ENCODE measurements at places on chromosomes 4 and X.

- DNase-seq, result no peak
Observed at GRCh38 chr4:124590480-124590879, 122.1 kb downstream of the ANKRD50 start.

- DNase-seq, result no peak
Observed at GRCh38 chr4:169906104-169906503, 120.1 kb downstream of the MFAP3L start.

- DNase-seq, result no peak
Observed at GRCh38 chrX:70998411-70999027, 67.6 kb upstream of the SLC7A3 start.

DNA sequence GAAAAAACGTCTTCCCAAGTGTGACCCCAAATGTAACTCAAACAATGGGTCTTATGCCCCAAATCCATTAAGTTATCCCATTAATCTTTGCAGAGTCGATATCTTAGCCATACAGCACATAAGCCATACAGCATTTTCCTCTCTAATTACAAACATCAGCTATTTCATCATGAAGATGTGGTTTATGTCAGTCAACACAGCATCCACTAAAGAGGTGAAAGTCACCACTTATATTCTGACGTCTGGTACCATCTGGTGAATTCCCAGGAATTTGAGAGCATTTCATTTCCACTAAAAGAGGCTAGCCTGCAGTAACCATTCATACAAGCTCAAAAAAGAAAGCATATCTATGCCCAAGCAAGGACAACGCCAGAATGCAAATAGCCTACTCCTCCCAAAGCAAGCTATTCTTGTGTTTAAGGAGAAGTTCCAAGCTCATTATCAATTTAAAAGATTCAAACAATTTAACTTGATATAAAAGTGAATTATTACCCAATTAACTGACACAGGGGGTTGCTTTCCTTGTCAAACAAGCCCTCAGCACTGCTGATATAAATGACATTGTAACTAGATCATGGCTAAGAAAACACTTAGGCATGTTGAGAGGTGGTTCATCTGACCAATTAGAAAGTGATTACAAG lies 203.3 kb downstream of the ANTXR2 start:
- no peak for DNase-seq

GRCh38 chrX:132855780-132856341 lies 102.6 kb downstream of the HS6ST2 start:
- DNase-seq, result no peak

DNA sequence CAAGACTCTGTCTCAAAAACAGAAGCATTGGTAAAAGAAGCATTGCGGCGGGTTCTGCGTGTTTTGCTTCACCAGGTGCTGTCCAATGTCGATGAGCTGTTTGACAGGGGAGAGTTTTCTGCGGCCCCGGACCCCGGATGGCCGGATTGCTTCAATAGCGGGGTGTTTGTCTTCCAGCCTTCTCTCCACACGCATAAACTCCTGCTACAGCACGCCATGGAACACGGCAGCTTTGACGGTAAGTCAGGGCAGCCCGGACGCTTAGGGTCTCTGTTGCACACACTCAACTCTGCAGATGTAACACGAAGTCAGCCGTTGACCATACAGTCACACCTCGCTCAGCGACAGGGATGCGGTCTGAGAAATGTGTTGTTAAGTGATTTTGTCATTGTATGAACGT lies 26.2 kb downstream of the GYG2 start:
- DNase-seq, result no peak

GRCh38 chr4:62003695-62004094 lies 803.6 kb downstream of the ADGRL3 start:
- no peak for DNase-seq

DNA sequence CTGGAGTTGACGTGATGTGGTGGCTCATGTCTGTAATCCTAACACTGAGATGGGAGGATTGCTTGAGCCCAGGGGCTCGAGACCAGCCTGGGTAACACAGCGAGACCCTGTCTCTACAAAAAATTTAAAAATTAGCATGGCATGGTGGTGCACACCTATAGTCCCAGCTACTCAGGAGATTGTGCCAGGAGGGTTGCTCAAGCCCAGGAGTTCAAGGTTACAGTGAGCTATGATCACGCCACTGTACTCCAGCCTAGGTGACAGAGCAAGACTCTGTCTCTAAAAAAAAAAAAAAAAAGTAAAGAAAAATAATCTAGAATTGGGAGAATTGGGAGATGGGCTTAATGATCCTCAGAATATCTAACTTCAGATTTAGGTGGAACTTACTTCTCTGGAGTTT lies 51.1 kb downstream of the MSN start:
- no peak for DNase-seq

DNA sequence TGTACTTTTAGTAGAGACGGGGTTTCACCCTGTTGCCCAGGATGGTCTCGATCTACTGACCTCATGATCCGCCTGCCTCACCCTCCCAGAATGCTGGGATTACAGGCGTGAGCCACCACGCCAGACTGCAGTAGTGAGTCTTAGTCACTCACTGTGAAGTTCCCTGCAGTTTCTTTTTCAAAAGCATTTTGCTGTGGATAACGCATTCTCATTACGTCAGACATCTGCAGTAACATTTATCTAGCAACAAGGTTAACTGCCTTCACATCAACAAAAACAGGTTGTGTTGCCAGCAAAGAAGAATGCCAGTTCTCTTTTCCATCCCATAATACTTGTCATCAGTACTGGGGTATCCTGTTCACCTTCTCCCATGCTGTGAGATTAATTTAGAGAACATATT lies 164.6 kb downstream of the DHRSX start:
- DNase-seq, result no peak

DNA sequence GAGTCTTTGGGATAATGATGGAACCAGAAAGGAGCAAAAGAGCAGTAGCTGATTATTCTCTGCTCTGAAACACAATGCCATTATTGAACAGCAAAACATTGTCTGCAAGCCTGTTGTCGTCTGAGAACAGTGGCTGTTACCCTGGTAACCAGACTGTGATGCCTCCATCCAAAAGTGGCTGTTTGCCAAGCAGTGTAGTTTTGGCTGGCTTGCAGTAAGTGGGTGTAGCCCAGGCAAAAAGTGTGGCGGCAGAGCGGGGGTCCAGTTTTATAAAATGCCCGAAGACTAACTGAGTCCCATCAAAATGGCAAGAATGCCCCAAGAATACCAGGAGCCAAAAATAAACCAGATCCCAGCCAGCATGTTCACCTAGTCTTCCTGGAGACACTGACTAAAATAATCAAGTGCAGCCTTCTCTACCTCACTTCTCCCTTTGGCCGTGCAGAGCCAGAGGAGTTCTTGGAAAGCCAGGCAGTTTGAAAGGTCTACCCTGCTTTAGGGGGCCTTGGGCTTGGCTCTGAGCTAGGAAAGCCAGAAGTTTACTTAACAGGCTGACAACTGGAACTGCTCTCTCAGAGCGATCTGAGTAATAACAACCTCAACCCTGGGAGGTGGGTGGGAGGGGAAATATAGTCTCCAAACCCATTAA lies 2.6 kb downstream of the PLP1 start:
- no peak for DNase-seq

GRCh38 chr4:152126238-152126637 lies 365.4 kb upstream of the GATB start:
- no peak for DNase-seq

DNA sequence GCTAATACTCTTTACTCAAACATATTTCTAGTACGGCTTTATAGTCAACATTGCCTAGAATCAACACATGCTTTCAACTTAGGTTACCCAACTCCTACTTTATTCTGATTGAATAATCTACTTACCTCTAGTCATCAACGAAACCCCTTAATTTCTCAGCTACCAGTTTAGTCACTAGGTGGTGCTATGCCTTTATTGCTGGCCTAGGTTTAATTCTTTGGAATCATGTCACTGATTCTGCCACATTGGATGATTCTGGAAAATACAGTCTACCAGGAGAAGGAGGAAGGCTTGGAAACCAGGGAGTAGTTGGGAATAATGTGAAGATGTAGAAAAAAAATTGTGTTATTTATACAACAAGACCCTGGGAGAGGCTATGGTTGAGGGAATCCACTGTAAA lies 167.7 kb downstream of the DCAF12L2 start:
- no peak for DNase-seq

- DNase-seq, result no peak
Observed at GRCh38 chr4:17528551-17529165, 13.7 kb downstream of the CLRN2 start.

- peak; percentile 83 for DNase-seq
Observed at GRCh38 chr4:76949276-76950051, at the start of gene SEPTIN11. Gene SEPTIN11 (plus strand): TSS chr4:76949752. CDS start chr4:76949904, 152 bp downstream.

DNA sequence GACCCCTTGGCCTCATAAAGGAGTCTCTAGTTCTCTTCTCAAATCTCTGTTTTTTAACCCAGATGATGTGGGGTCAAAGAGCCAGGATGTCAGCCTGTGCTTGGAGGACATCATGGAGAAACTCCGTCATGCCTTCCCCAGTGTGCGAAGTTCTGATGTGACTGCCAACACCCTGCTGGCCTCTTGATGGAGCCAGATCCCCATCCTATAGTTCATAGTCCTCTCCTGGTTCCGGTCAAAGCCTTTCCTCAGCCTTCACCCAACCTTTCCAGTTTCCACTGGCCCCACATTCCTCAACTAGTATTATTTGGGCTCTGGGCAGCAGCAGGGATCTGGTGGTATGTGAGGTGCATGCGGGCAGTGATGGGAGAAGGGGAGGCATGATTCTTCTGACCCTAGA lies 30.7 kb downstream of the TAF7L start:
- DNase-seq, result no peak

GRCh38 chr4:98501383-98501782 lies 157.0 kb downstream of the TSPAN5 start:
- no peak for DNase-seq

DNA sequence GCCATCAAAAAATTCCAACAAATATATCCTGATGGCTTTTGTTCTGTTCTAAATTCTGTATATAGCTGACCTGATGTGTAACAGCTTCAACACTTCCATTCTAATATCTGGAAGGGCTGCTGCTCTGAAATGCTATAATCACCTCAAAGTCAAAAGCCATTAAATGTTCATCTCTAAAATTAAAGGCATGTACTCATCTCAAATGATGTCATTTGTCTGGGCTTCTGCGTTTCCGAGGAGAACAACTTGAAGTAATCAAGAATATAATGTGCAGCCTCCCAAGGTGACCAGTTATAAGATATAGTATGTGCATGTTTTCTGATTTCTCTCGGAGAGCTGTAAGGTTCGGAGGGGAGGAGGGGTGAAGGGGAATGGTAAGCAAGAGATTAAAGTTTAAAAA lies 237.6 kb downstream of the SCFD2 start:
- DNase-seq, result no peak

GRCh38 chrX:47644557-47645091 lies 5.7 kb downstream of the ELK1 start:
- DNase-seq, result no peak

DNA sequence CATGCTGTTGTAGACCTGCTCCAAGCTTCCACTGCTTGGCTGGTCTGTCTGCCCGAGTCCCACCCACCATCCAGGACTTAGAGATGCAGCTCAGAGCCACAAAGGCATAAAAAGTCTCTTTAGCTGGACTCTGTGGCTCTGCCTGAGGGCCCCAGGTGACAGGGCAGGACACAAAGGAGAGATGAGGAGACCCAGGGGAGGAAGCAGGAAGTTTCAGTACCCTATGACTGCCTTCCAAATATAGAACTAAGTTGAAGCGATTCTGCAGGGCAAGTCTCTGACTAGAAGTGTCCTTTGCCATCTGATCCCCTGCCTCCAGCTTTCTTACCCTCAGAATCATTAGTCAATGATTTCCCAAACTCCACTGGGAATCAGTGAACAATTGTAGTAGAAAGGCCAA lies 11.2 kb upstream of the CXCR3 start:
- no peak for DNase-seq

DNA sequence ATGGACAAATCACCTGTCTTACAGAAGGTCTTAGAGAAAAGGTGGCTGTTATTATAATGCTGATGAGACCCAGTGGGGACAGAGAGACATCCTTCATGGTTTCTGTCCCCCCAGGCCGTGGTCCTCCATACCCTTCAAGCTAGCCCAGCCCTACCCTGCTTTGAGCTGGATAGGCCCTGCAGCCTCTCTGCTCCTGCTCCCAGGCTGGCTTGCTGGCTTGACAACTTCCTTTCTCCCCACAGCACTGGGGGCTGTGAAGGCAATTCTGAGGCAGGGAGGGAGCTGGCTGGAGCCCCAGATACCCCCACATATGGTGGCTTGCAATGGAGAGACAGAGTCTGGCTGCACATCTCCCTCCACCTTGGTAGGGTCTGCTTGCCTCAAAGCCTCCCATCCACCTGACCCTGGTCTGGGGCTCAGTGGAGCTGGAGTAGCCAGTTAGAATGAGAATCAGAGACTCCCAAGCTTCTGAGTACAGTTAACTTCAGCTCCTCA lies 118.2 kb downstream of the PJA1 start:
- no peak for DNase-seq

DNA sequence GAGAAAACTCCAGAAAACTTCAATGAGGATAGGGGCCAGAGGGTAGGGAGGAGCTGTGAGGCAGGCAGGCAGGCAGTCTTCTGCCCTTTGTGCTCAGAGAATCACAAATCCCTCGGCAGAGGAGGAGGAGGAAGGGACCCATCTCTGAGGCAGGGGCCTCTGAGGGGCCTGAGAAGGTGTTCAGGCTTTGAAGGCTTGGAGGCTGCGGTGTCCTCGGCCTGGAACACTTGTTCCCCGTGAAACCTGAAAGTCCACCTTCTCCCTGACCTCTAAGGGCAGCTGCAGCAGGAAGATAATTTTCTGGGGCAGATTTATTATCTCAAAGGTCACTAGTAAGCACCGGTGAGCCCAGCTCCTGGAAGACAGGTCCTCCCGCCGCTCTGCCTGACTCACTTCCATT lies 200.3 kb upstream of the BCOR start:
- DNase-seq, result no peak

DNA sequence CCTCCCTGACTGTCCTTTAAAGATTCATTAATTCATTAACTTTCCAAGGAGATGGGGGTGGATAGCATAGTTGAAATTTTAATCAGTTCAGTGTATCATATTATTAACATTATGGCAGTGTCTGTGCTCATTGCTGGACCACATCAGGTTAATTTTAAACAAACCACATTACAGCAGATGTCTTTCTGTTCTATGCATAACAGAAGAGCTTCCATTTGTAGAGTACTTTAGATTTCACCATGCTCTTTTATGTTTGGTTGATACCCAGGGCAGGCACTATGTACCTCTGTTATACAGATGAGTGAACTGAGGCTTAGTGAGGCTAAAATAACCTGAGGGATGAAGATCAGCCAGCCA lies 41.1 kb downstream of the AFF2 start:
- DNase-seq, result no peak

- no peak for DNase-seq
Observed at GRCh38 chr4:82038936-82039335, 334.9 kb downstream of the HNRNPD start.

DNA sequence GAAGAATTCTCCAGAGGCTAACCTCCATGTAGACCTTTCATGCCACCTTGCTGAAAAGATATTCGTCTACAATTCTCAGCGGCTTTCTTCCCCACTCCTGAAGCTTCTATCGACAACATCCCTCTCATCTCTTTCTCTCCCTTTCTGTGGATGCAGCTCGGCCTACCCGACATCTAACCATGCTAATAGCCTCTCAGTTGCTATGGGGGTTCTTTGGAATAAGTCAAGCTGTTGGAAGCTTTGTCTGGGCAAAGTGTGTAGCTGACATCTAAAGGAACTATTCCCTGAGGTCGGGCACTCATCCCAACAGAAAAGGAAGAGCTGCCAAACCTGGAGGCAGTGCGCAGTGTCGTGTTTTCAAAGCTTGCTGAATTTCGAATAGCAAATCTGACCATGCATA lies 192.1 kb downstream of the RBMX2 start:
- DNase-seq, result no peak
